ENCODE measurements at places on chromosomes 1 and 21. TPM values are rescaled to one million over a fixed set of nuclear protein-coding genes. Genes with fewer than 3 reads are reported as not detected.

The TMEM125 gene
- 11.8 TPM for total RNA-seq

The AIRE gene
- total RNA-seq: not detected

The TMOD4 gene
- not detected for total RNA-seq

The FCRLA gene
- total RNA-seq: 0.21 TPM

The FAM229A gene
- 0.78 TPM for total RNA-seq

The AMPD1 gene
- not detected for total RNA-seq

The HSD11B1 gene
- total RNA-seq: 0.79 TPM

The DMRTB1 gene
- not detected for total RNA-seq

The SERTAD4 gene
- total RNA-seq: 5.9 TPM

The DPT gene
- not detected for total RNA-seq

The NUDT4B gene
- 16.9 TPM for total RNA-seq

The PTCH2 gene
- total RNA-seq: not detected

The RCAN3 gene
- total RNA-seq: 13.4 TPM

The ADCY10 gene
- total RNA-seq: not detected

The TNN gene
- not detected for total RNA-seq

The CTSK gene
- total RNA-seq: 1.9 TPM

The RGSL1 gene
- not detected for total RNA-seq

The SNX27 gene
- 10.6 TPM for total RNA-seq

The FAF1 gene
- 39.5 TPM for total RNA-seq
